Upper lobe of right lung (tissue), 1 donor: ENCODE measurements at places on chromosomes 16 and 17. TPM values are rescaled to one million over a fixed set of nuclear protein-coding genes. Genes with fewer than 3 reads are reported as not detected.

- DNase-seq = no peak
Observed at GRCh38 chr16:2497695-2498484, 15.9 kb upstream of the ATP6V0C start.

GRCh38 chr16:12518241-12519175, 285.2 kb downstream of the CPPED1 start:
- DNase-seq = no peak

GRCh38 chr16:47600376-47600775, 139.2 kb downstream of the PHKB start:
- no peak for DNase-seq

GRCh38 chr17:492022-492413, 139.4 kb upstream of the RPH3AL start:
- DNase-seq = no peak

GRCh38 chr16:27779641-27780164, 229.8 kb downstream of the KATNIP start:
- DNase-seq = peak; percentile 77

GRCh38 chr16:4049031-4049430, 67.2 kb downstream of the ADCY9 start:
- DNase-seq = no peak

DNA sequence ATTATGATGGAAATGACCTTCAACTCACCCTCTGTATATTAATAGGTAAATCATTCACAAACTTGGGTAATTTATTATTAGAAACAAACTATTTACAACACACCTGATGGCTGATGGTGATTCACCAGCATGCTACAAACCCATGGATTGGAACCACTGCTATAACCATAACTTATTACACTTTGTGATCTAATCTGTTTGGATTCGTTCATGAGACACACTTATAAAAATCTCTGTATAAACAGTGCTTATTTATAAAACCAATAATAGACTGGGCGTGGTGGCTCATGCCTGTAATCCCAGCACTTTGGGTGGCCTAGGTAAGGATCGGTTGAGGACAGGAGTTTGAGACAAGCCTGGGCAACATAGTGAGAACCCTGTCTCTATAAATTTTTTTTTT, 16.0 kb downstream of the SMIM36 start:
- no peak for DNase-seq

GRCh38 chr16:35398180-35398579, 1938.8 kb downstream of the TP53TG3F start:
- DNase-seq = no peak

GRCh38 chr17:13273806-13274205, 256.0 kb upstream of the ELAC2 start:
- DNase-seq = no peak

DNA sequence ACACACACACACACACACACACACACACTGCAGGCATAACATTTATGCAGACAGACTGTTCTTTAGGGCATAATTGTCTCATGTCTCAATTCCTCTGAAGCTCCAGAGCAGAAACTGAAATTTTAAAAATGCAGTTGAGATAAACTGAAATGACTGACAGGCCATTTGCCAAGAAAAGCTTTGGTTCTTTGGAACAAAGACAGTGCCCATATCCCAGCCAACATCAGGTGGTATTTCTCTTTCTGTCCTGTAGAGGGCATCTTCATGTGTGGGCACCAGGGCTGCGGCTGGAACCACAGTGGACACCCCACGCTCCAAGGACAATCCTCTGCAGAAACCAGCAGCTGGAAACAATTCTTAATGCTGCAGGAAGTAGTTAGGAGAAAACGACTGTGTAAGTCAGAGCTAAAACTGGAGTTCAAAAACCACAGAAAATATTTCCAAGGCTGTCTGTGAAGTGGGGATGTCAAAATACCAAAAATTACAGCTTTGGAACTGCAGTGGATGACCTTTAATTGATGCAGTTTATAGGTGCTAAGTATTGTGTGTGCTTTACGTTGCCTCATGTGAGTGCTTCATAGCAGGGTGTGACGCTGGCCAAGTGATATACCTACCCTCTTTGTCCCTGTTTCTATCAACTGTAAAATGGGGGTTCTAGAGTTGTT, 10.6 kb upstream of the MEFV start:
- no peak for DNase-seq

- no peak for DNase-seq
Observed at GRCh38 chr17:58307468-58308172, 21.0 kb downstream of the TSPOAP1 start.

DNA sequence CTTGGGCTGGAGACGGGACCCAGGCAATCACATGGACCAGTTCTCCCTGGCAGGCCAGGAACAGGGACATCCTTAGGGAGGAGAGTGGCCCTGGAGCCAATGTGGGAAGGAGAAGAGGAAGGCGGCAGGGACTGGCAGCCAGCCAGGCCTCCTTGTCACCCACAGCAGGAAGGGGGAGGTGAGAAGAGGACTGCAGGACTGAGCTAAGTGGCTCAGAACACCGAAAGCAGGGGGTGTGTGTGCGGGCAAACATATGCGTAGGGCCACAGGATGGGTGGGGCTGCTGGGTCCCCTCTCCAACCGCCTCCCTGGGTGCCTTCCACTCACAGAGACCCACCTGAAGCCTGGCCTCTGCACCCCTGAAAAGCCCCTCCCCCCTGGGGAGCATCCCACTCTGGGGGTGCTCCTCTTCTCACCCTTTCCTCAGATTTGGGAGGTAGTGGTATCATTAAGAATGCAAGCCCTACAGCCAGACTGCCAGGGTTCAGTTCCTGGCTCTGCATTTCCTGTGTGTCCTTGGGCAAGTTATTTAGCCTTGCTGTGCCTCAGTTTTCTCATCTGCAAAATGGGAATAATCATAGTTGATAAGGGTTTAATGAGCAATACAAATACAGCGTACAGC, 8.1 kb downstream of the PNMT start:
- peak; percentile 91 for DNase-seq

DNAH9 gene
- total RNA-seq = 0.41 TPM

DNAI2 gene
- total RNA-seq = not detected

MYH2 gene
- total RNA-seq = 1.0 TPM

GAST gene
- not detected for total RNA-seq
